HT-29 (cell line): ENCODE measurements at places on chromosomes 6 and 20.

DNA sequence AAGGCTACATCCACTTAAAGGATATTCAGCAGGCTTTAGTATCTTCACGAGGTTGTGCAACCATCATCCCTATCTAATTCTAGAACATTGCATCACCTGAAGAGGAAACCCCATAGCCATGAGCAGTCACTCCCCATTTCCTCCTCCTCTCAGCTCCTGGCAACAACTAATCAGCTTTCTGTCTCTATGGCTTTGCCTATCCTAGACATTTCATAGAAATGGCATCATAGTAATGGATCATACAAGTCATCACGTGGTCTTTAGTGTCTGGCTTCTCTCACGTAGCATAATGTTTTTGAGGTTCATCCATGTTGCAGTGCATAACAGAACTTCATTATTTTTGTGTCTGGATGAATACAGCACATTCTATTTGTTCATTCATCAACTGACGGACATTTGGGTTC, 20.5 kb downstream of the SNAI1 start:
- no peak for DNase-seq

DNA sequence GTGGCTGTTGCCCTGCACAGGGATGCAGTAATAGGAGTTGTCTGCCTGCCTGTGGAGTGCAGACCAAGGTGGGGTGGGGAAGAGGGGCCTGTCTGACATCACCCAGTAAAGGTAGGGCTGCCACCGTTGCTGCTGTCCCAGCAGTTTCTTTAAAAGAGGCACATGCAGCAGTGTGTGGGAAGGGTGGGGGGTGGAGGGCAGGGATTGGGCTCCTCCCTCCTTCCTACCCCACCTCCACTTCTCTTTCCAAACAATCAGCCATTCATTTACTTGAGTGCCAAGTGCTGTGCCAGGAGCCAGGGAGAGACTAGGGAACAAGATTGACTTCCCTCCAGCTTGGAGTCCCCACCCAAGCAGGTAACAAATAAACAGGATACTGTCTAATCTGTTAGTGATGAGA, 66.8 kb upstream of the MYL9 start:
- no peak for DNase-seq

DNA sequence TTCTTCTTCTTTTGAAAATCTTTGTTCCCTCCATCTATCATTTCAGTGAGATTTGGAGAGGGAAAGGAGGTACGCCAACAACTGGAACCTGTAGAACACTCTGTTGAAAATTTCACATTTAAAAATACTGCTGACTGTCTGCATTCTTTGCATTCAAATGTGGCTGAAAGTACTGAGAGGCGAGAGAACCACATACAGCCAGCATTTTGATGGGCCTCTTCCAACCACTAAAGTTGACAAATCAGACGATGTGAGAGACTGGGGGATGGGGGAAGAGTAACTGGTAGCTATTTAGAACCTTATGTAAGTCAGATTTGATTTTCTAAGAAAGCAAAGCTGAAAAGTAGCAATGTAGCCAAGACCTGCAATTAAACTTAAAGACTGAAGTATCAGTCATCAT, 77.5 kb downstream of the FKBP5 start:
- DNase-seq, result no peak

DNA sequence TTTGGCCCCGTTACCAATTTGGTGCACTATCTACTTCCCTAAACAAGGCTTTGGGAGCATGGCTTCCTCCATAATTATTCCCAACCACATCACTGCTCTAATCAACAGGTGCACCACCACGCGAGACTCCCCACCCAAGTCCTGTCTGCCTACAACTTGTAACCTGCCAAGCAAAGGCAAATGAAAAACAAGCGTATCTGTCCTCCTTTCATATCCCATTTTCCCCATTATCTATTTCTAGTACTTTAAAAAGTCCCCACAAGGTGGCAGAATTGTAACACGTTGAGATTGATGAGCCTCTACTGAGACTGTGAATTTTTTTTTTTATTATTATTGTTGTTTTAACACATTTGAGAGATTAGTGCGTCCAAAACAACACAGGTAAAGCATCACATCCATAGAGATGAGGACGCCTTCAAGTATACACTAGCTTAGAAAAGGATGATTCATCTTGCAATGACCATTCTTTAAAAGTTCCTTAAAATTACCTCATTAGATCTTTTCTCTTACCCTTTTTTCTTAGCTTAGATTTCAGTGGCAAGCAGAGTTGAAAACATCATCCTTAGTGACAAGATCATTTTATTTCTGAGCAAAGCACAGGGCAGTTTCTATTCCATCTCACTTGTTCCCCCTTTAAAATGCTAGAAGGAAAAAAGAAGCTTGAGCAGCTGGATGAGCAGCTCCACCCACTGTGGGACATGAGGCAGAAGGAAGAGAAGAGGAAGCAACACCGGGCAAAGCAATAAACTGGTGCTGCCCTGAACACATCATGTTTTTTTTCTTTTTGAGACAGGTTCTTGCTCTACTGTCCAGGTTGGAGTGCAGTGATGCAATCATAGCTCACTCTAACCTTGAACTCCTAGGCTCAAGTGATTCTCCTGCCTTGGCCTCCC, 210.8 kb downstream of the ARHGAP18 start:
- DNase-seq, result peak; percentile 94

- no peak for DNase-seq
These were observed 76.2 kb downstream of the TSHZ2 start for GRCh38 chr20:53048387-53048786.

- DNase-seq, result no peak
These were observed 59.8 kb upstream of the SYNJ2 start for GRCh38 chr6:157921685-157922367.
